Stimulated activated CD4-positive, alpha-beta T cell treated with anti-CD3 and anti-CD28 coated beads, Interleukin-1b, Interleukin-23, amount 100 ng/mL, for 1 hour (primary cell): ENCODE measurements at places on chromosomes 6 and 20.

- no peak for DNase-seq
Measured at GRCh38 chr6:36949636-36950035, 4.9 kb upstream of the PI16 start.

DNA sequence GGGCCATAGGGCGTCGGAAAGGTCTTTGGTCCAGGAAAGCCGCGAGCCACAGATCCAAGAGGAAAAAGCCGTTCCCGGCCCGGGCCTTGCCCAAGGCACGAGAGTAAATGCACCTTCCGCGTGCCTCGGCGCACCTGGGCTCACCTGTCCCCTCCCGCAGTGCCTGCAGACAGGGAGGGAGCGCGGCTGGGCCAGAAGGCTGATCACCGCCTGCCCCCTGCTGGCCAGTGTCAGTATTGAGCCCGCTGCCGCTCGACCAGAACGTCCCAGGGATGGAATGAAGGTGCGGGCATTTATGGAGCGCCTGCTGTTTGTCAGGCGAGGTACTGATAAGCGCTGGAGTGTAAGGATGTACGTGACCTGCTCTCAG is 679 bp upstream of the LPIN3 start:
- DNase-seq = peak; percentile 77

DNA sequence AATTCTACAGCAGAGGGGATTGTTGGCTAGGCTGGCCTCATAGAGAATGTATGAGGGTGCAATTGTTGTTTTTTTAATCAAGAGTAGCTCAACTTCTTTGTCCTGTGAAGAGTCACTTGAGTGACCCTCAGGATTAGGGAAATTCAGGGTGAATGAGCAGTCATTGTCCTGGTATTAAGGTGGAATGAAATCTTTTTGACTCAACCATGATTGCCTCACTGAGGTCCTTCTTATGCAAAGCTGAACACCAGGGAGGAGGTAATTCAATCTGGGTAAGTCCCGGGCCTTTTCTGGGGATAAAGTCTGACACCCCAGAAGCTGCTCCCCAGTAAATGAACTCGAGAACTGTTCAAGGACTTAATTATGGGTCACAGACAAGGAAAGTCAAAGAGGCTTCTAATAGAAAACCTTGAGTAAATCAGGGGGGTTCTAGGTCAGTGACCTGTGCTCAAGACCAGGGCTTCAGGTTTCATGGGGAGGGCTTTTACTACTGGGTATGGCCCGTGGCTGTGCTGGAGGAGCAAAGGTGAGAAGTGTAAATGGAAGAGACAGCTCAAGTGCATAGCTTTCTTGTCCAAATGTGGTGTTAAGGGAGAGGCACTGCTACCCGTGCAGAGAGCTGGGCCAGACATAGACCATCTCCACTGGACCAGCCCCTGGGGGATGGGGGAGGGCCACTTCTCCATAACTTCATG is 25.3 kb upstream of the ZBTB24 start:
- no peak for DNase-seq

DNA sequence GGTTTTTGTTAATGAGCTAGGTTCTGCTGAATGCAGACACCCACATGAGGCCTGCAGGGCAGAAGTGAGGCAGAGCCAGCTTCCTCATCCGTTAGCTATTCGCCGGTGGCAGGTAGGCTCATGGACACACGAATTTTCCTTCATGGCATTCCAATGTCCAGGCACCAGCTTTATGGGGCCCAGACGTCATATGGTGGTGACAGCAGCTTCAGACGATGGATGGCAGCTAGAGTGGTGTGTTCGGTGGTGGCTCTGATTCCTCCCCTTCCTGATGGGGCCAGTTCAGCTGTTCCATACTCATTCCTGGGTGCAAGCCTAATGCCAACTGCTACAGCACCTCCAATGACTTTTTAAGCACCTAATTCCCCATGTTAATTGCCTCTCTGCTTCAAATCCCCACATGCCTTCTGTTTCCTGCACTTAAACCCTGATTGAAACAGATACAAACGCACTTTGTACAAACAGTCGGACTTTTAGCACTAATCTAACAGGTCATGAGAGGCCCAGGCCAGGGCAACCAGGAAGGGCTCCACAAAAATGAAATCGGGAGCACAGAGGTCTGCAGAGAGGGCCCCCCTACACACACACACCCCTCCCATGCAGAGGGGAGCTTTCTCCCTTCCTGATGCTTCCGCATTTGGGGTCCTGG is 35.7 kb upstream of the MLN start:
- DNase-seq = no peak
